ENCODE measurements at places on chromosomes 12 and 14.

DNA sequence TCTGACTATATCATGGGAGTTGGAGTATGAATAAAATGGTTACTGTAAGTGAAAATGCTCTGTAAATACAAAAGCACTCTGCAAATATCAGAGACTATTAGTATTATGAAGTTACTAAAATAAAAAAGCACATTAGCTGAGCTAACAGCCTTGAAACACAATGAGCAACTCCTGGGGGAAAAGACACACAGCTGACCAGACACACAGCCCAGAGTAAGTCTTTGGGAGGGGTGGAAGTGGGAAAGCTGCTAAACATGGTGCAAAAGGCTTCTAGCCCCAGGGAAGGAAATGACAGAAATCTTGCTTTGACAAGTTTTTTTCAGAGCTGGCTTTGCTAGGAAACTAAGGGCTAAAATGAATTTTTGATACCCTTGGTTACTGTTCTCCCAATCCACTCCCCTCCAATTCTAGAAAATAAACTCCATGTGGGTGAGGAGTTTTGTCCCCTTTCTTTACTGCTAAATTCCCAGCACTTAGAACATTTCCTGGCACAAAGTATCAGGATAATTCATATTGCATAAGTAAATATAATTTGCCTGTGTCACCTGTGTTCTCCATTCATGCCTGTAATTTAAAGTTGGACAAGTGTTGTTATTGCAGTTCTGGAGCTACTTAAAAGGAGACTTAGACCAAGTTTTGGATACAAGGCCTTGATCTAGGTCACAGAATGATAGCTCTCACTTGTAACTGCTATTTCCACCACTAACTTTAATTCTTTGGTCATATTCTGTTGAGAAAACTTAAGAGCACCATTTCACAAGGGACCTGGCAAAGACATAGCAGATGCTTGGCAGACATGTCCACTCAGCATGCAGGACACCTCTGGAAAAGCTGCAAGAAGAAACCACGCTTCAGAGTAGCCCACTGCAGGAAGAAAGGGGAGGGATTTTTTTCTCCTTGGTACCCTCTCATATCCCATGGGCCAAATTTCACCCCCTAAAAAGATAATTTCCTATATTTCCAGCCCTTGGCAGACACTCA lies 19.0 kb upstream of the RAB3IP start:
- DNase-seq: no peak

GRCh38 chr12:27915021-27915420 lies 57.5 kb downstream of the PTHLH start:
- DNase-seq: no peak

DNA sequence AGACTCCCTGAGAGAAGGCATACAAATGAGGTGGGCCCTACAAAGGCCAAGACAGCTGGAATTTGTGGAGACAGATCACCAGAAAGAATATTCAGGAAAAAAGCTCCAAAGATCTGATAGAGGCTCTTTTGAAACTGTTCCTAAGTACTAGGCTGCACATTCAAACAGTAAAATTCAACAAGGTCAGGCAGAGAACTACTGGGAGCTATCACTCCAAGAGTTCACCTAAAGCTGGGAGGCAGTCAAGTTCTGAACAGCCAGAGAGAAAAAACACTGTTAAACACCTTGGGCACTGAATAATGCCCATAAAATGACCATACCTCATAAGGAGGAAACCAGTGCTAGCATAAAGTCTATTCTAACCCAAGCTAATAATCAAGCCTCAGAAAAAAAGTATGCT lies 28.6 kb downstream of the MED13L start:
- DNase-seq: no peak

DNA sequence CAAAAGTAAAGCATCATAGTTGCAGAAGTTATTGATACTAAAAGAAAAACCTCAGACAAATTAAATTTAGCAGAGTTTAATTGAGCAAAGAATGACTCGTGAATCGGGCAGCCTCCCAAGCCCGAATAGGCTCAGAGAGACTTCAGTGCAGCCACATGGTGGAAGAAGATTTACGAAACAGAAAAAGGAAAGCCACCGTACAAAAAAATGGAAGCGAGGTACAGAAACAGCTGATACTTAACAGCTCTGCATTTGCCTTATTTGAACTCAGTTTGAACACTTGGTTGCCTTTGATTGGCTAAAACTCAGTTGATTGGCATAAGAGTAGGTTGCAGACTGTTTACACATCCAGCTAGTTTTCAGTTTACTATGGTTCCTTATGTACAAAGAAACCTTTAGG lies 12.9 kb downstream of the TTC9 start:
- no peak for DNase-seq

GRCh38 chr14:100060760-100061159 lies 4.5 kb upstream of the EVL start:
- no peak for DNase-seq

GRCh38 chr12:132657004-132657727 lies 30.0 kb downstream of the POLE start:
- no peak for DNase-seq

DNA sequence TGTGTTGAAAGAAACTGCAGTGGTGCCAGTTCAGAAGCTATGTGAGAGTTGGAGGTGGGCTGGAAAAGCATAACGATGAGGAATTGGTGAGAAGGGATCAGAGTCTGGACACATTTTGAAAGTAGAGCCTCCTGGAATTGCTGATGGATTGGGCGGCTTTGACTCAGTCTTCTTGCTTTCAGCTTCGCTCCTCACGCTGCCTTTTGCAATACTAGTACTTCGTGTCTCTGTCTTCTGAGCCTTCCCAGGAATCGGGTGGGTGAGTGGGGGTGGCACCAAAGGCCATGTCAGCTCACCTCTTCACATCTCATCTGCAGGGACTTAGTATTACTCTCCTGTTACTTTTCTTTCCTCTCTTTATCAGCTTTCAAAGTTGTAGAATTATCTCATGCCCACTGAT lies 101.6 kb upstream of the RFX4 start:
- DNase-seq: no peak

DNA sequence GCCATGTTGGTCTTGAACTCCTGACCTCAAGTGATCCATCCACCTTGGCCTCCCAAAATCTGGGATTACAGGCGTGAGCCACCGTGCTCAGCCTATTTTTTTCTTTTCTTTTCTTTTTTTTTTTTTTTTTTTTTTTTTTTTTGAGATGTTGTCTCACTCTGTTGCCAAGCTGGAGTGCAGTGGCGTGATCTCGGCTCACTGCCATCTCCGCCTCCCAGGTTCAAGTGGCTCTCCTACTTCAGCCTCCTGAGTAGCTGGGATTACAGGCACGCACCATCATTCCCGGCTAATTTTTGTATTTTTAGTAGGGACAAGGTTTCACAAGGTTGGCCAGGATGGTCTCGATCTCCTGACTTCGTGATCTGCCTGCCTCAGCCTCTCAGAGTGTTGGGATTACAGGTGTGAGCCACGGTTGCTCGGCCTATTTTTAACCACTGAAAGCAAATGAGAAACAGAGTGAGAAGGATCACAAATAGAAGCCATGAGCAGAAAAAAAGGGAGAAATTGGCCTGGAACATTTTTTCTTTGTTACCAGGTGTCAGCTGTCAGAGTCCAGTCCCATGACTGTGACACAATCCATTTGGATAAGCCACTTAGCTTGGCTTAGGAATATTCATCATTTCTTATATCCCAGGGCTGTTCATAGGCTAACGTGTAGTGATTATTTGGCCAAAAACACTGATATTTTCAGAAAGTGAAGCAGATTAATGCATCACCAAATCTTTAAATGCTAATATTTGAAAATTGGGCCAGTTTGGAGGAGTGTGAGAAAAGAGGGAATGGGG lies 7.9 kb upstream of the NFKBIA start:
- no peak for DNase-seq

DNA sequence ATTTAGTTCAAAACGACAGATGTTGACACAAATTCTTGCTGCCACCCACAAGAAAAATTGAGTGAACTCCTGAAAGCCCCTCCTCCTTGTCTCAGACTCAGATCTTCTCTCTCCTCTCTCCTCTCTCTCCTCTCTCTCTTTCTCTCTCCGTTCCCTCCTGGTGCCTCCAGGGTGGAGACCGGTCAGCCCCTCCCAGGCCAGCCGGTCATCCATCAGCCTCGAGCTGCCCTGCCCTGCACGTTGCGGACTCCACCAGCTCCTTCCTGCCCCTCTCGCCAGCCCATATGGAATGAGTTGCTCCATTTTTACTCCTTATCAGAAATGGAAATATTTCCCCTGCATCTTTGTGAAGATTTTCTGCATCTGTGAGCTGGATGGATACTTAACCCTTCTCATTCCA lies 103.8 kb downstream of the TBX5 start:
- DNase-seq: no peak

DNA sequence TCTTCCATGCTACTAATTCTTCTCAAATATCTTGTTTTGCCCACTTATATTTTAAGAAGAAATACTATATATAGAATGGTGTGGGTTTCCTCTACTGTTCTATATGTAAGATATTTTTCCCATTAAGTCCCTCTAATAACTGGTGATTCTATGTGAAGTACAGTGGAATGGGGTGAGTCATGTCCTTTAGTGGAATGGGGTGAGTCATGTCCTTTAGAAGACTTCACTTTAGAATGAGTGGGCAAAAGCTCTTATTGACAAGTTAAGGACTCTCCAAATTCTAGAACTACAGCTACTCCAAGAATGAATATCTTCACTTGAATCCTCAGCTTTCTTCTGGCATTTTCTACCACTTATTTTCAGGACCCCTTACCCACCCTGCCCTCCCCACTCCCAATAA lies 349.9 kb downstream of the ETNK1 start:
- DNase-seq: no peak

- DNase-seq: no peak
Measured at GRCh38 chr12:86837246-86837645, 581.1 kb upstream of the MGAT4C start.

All from GOT3 (cell line).